NCI-H2081 treated with DMSO at 0.1 percent for 48 hours (cell line): ENCODE measurements at places on chromosomes 7 and 10.

DNA sequence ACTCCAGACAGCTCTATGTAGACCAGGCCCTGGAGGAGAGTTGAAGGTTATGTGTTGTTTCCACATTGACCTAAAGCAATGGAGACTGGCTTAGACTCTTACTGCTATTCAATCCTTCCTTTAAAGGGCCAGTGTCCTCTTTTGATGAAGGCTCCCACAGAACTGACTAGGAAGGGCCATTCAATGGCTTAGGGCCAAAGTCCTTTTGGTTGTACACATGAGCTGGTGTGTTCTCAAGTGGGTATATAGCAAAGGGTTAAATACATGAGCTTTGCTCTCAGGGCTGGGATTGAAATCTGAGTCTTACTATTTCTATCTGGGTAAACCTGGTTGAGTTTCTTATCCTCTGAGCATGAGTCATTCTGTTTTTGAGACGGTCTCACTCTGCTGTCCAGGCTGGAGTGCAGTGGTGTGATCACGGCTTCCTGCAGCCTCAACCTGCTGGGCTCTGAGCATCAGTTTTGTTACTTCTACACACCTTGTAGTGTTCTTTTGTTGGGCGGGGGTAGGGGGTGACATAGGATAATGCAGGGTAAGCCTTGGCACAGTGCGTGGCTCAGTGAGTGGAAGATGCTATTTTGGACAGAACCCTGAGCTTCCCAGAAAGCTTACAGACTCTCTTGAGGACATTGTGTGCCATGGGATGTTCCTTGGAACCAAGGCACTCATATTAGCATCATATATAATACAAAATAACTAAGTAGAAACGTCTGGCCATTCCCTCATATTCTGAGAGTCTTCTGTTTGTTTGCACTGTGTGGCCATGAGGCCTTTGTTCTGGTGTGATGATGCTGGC, 90.1 kb downstream of the ABCC2 start:
- DNase-seq = no peak

GRCh38 chr7:46292741-46293140, 371.7 kb upstream of the IGFBP3 start:
- no peak for DNase-seq

DNA sequence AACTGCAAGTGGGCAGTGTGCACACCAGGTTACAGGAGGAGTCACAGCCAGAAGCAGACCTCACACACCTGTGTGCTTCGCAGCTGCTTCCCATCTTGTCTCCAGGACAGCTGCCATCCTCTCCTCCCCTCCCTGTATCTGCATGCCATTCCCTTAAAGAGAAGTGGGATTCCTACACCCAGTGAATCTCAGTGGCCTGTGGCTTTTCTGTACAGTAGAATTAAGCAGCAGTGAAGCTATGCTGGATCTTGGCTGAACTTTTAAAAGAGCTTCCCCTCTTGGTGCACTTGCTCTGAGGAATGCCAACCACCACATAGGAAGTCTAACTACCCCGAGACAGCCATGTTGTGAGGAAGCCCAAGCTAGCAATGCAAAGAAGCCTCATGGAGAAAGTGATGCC, 236.5 kb upstream of the ZMIZ1 start:
- no peak for DNase-seq

- DNase-seq = no peak
Measured at GRCh38 chr7:111025006-111025405, 65.9 kb upstream of the LRRN3 start.

GRCh38 chr10:79269969-79270368, 77.3 kb upstream of the PPIF start:
- DNase-seq = no peak

GRCh38 chr10:95792874-95793285, 36.9 kb downstream of the ENTPD1 start:
- no peak for DNase-seq
